ENCODE measurements at places on chromosomes 11 and 22.

GRCh38 chr11:45267652-45268299, 18.4 kb downstream of the SYT13 start:
- DNase-seq: no peak

DNA sequence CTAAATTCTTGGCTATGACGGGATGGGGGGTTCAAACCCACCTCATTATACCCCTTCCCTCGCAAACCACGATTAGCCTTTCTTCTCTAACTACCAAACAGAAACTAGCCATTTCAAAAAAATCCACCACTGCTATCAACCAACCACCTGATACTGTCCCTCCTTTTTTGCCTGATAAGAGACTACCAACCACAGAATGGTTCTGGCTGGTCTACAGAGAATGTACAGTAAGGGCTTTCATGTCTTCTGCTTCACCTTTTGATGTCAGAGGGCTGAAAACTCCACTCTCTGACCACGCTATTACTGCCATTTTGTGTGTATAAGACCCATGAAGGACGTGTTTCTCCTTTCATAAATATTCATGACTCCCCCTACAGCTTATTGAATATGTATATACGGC, 19.1 kb downstream of the RIC3 start:
- DNase-seq: no peak

DNA sequence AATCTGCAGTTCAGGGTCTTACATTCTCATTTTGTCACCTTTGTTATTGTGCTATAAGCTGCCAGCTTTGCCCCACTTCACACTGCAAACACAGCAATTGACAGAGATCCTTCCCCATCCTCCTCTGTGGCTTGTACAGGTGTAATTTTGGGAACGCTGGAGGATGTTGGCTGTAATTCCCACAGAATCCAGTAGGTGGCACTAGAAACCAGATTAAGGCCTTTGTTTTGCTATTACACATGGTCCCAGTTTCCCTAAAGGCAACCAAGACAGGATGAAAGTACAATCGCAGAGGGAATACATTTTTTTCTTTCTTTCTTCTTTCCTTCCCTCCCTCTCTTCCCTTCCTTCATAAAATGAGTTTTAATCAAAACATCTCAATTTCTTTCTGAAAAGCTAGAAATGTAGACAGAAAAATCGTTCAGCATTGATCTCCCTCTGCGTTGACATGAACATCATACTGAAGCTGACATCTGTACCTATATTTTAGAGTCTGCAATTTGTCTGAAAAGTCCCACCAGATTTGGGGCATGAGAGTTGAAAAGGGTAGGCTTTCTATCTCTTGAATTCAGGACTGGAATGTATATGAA, 21.3 kb upstream of the NELL1 start:
- DNase-seq: peak; percentile 52

GRCh38 chr22:25069426-25069757, 116.9 kb downstream of the KIAA1671 start:
- DNase-seq: no peak

DNA sequence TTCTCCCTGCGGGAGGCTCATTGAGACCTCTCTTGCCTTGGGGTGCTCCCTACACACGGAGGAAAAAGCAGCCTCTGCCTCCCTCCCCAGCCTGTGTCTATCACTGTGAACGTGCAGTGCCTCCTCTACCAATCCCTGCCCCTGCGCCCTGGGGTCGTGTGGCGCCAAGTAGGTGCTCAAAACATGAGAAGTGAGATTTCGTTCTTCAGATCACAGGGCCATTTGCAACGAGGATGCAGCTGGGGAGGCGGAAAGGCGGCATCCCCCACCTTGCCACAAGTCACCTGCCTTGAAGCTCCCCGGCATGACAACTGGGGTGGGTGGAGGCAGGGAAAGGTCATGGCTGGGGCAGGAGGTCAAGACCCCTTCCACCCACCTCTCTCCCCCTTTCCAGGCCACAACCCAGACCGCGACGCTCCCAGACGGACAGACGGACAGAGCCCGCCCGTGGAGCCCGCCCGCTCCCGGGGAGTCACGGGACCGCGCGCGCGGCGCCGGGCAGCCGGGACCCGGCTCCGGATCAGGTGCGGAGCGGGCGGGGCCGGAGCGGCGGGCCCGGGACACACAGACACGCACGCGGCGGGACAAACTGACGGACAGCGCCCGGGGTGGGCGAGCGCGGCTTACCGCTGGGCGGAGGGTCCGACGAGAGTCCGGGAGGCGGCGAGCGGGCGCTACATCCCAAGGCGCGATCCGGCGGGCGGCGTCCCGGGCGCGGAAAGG, 485 bp downstream of the KCNJ4 start:
- no peak for DNase-seq

DNA sequence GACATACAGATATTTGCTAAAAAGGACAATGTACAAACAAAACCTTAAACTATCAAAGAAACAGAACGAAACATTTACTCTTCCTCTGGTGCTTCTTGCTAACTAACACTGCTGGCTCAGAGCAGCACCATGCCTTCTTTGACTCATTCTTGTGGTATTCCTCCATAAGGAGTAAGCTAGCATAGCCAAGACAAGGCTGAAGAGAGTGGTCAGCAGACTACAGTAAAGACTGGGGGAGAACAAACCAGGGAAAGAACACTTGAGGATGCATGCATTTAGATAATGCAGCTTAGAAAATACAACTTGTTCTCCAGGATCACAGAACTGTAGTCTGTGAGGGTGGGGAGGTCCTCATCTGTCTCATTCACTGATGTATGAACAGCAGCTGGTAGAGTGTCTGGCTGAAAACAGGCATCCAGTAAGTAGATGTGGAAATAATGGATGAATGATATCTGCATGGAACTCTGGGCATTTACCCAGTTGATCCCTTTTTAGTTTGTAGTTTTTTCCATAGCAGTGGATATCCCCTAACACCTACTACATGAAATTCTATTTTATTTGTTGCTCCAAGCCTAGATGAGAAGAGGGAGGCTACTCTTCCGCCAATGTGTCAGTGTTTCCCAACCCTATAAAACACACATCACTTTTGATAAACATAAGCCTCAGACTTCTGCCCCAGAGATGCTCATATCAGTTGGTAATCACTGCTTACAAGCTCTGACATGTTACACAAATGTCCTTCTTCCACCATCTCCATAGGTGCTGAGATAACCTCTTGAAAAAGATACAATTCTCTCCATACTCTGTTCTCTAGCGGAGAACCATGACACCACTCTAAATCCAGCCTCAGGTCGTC, 7.3 kb downstream of the SNX19 start:
- DNase-seq: no peak

DNA sequence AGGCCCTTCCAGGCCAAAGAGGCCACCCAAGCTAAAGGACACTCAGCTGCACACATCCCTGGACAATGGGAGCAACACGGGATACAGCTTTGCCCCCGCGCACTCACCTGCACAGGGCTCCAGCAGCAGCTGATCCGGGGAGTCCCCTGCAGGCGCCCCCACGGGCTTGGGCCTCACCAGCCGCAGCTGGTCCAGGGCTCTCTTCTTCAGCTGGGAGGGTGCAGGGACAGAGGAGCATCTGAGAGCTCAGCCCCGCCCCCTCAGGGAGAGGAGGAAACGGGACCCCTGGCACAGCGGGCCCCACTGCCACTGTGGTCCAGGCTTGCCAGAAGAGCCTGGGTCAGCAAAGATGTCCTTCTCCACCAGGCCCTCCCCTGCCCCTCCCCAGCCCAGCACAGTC, 7.8 kb upstream of the MFNG start:
- no peak for DNase-seq

DNA sequence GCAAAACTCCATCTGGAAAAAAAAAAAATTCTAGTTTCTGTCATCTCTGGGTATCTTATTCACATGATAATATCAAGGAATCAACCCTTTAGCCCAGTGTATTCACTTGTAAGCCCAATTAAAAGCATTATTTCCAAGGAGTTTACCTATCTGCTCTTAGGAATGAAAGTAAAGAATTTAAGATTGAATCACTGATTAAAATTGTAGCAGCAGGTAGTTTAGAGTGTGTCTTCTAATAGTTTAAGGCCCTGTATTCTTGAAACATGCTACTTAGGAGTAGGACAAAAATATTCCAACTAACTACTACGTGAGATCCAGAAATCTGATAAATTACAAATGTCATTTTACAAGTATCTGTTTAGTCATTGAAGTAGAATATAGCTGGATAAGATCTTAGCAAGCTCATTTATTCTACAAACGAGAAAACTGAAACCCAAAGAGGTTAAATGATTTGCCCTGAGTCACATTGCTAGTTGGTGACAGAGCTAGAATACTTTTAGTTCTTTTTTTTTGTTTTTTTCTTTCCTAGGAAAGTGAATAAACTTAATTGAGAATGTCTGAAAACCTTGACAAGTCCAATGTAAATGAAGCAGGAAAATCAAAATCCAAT, 4.0 kb downstream of the TCP11L1 start:
- no peak for DNase-seq

GRCh38 chr11:117127171-117127901, 16.8 kb upstream of the PAFAH1B2 start:
- DNase-seq: no peak

DNA sequence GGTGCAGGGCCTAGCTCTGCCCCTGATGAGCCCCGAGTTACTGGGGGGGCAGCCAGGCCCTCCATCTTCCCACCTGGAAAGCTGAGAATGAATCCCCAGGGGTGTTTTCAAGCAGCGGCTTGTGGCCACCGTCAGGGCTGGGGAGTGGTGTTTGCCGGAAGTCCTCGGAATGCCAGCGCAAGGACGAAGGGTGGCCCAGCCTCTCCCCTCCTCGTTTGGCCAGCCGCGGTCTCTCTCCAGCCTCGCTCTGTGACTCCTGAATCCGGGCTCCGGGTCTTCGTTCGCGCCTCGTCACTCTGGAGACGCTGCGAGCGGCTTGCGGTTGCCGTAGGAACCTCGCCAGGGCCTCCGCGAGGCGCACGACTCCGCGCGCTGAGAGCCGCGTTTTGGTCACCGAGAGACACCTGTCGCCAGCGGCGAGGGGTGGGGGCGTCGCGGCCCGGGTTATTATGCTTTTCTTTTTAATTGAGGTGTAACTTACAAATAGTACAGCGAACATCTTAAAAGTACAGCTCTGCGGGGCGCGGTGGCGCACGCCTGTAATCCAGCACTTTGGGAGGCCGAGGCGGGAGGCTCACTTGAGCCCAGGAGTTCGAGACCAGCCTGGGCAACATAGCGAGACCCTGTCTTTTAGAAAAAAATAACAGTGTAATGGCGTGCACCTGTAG, 6.3 kb upstream of the KDELR3 start:
- DNase-seq: peak; percentile 29

DNA sequence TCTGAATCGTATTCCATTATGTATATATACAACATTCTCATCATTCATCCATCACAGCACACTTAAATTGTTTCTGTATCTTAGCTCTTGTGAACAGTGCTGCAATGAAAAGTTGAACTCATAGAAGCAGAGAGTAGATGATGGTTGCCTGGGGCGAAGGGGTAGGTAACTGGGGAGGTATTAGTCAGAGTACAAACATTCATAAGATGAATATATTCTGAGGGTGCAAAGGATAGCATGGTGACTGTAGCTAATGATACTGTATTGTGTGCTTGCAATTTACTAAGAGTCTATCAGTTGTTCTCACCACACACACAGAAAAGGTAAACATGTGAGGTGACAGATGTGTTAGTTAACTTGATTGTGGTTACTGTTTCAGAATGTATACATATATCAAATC, 12.6 kb upstream of the RFPL2 start:
- no peak for DNase-seq

- DNase-seq: no peak
These were observed 1.9 kb upstream of the RAB1B start for GRCh38 chr11:66266378-66267038.

DNA sequence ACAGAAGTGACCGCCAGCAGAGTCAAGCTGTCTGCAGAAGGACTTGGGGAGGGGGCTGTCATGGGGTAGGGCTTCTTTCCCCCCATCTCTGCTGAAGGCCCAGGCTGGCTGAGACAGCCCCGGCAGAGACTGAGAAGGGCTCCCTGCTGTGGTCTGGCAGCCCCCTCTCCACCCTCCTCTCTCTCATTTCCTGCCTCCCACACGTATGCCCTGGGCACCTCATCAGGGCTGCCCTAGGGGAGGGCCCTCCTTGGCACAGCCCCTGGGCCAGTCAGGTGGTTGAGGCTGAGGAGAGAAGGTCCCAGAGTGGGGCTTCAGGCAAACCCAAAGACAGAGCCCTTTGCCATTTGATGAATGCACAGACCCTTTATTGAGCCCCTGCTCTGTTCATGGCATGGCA, 3.6 kb downstream of the RASD2 start:
- no peak for DNase-seq

Measured in CD4-positive, alpha-beta T cell treated with Interleukin-4 for 4 hours (primary cell).